ENCODE measurements at places on chromosomes 2 and 18.

- DNase-seq = no peak
Measured at GRCh38 chr2:136126421-136126926, 8.5 kb upstream of the CXCR4 start.

- DNase-seq = no peak
Measured at GRCh38 chr18:75111760-75112159, 97.2 kb downstream of the PTGR3 start.

GRCh38 chr2:28414583-28414982, 21.9 kb downstream of the FOSL2 start:
- no peak for DNase-seq

GRCh38 chr2:26861610-26862224, 13.8 kb downstream of the DPYSL5 start:
- no peak for DNase-seq

- DNase-seq = no peak
Measured at GRCh38 chr2:15391751-15392150, 169.4 kb downstream of the NBAS start.

GRCh38 chr2:177753682-177754491, 318.7 kb downstream of the PDE11A start:
- no peak for DNase-seq

GRCh38 chr2:134792186-134792585, 46.2 kb upstream of the ACMSD start:
- no peak for DNase-seq

GRCh38 chr2:231422056-231422455, 26.5 kb downstream of the B3GNT7 start:
- no peak for DNase-seq

DNA sequence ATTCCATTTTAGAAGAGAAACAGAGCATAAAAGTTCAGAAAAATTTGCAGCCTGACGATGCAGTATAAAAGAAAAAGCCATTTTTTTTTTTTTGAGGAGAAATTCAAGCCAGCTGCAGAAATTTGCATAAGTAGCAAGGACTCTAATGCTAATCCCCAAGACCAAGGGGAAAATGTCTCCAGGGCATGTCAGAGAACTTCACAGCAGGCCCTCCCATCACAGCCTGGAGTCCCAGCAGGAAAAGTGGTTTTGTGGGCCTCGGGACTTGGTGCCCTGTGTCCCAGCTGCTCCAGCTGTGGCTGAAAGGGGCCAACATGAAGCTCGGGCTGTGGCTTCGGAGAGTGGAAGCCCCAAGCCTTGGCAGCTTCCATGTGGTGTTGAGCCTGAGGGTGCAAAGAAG, 325.3 kb upstream of the HNMT start:
- DNase-seq = no peak

- DNase-seq = no peak
Measured at GRCh38 chr2:196384729-196385128, 213.4 kb upstream of the STK17B start.

- no peak for DNase-seq
Measured at GRCh38 chr18:48862132-48862531, 88.6 kb downstream of the SMAD7 start.

DNA sequence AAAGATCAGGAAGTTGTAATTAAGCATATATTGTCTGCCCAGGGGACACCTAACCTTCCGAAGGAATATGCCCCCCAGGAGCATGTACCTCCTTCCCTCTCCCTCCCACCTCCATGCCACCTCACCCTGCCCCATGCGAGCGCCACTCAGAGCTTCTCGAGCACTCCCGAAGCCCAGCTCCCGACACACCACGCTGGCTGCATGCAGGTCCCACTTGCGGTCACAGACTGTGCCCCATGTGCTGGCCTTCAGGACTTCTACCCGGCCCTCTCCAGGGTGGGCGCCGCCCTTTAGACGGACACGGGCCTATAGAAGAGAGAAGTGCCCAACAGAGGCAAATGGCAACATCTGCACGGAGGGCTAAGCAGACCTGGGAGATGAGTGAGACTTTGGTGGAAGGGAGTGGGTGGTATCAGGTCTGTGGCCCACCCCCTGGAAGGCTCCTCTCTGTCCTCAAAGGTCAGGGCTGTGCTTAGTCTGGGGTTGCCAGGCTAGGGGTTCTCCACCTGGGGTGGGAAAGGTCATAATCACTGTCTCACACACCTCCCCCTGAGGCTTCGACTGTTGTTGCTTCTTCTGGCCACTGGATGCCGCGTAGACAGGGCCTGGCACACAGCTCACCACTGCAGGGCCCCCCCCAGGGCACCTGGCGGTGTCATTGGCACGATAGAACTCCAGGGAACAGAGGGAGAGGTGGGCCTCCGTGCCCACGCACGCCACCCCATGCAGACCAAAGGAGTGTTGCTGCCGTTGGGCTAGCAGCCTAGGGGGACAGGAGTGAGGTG, 6.6 kb downstream of the HTRA2 start:
- no peak for DNase-seq

GRCh38 chr2:187842978-187843847, 289.0 kb upstream of the TFPI start:
- DNase-seq = no peak

- no peak for DNase-seq
Measured at GRCh38 chr2:102282678-102283091, 28.7 kb upstream of the IL1RL1 start.

- no peak for DNase-seq
Measured at GRCh38 chr2:27316655-27317412, 6.1 kb downstream of the MPV17 start.

DNA sequence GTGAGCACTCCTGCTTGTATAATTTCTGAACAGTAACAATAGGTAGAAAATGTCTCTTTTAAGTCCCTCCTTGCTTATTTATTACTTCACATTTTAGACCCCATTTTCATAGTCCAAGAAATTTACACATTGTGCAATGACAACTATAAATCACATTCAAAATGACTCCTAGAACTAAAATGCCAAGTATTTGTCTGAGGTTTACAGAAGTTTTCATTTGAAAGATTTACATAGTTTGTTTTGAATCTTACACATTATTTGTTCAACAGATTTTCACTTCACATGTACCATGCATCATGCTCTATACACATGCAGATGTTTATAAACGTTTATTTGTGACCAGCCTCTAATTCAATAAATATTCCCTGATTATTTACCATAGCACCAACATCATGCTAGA, 15.7 kb upstream of the TRIB2 start:
- no peak for DNase-seq

DNA sequence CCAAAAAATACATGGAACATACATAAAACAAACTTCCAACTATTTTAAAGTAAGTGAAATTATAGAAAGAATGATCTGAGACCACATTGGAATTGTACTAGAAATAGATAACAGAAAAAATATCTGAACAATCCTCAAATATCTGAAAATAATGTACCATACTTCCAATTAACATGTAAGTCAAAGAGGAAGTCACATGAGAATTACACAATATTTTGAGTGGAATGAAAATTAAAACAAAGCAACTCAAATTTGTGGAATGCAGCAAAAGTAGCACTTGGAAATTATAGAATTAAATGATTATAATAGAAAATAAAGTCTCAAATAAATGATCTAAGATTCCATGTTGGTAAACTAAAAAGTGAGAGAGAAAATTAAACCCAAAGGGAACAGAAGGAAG, 38.3 kb upstream of the CTIF start:
- no peak for DNase-seq

DNA sequence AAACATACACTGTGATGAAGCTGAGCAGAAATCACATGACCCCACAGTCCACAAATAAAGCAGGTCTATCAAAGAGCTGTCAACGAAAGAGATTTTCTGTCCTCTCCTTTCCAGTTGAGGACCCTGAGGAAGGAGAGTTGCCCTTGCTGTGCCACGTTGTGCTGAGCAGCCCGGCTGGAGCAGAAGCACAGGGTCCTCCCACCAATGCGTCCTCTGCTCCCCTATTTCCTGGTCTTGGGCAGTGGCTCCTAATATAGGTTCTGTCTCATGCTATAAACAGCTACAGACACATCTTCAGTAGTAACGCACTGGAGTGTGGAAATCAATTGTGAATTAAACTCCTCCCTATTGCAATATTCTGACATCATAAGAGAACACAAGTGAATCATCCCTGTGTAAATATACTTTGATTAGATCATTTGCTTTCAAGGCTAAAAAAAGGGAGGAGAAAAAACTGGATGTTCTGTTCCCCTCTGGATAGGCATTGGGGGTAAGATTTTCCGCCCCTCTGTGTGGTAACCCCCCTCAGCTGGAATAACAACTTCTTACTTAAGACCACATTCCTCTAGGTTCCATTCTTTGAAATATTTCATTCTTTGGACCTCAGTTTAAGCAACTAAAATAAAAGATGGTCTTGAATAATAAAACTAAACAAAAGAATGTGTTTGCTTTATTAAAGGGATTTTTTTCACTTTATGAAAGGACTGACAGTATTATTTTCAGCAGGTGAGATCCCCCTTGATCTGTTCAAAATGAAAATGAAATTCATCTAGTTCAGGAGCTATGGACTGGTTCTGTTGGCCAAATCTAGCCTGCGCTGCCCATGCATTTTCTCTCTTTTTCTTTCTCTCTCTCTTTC, 8.3 kb upstream of the RHOB start:
- DNase-seq = no peak

GRCh38 chr18:32668956-32669355, 103.9 kb downstream of the KLHL14 start:
- no peak for DNase-seq

DNA sequence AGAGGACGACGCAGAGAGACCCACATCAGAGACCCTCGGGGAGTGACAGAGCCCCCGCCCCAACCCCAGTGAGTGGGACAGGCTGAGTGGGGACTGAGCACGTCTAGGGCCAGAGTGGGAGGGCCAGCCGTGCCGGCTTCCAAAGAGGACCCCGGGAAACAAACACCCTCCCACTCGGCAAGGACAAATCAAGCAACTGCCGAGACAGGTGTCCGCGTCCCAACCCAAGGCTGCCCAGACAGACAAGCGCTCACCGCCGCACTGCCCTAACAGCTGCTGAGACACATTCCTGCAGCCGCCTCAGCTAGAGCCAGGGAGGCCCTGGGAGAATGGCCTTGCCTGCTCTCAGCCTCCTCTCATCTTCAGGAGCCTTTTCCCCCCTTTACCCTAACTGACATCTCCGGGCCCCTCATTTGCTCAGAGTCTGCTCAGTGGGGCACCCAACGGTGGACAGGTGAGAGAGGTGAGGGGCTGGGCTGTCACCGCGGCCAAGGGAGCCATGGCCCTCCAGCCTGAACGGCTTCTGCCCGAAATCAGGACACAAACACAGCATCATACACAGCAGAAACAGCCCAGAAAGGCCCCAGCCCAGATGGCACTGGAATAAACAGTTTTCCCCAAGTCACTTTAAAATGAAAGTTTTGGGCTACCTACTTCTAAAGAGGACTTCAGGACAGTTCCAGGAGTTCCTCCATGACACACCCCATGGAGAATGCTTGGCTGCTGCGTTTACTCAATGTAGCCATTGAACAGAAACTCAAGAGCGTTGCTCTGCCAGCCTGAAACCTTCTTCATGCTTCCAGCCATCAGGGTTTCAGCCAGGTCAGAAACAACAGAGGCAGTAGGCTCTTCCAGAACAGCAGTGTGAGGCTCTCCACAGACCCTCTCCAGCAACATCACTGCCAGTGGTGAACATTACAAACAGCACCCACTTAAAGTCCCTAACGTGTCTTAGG, 23.6 kb downstream of the SLC66A2 start:
- DNase-seq = no peak

DNA sequence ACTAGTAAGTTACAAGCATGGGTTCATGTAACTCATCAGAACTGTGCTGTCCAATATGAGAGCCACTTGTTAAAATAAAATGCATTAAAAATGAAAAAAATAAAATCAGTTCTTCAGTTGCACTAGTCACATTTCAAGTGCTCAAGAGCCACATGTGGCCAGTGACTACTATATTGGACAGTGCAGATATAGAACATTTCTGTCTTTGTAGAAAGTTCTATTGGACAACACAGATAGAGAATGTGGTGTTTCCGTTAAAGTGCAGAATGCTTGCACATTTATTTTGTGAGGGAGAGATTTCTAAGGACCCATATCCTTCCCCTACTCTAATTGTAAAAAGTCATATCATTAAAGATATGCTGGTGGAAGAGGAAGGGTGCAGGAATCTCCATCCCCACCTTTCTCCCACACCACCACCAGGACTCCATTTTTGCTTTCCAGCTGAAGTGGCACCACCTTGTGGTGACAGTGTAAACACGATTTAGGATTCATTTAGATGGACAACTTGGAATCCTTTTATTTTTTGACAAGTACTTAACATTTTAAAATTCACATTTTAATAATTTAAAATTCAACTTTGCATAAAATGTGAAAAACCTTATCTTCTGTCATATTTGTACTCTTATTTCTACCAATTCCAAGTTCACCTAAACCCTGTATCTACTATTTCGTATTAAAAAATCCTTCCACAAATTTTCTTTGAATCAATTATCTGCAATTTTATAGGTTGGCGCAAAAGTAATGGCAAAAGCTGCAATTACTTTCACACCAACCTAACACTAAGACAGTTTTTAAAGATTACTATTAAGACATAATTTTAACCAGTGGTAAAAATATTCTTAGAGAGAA, 9.4 kb upstream of the CD302 start:
- no peak for DNase-seq

GRCh38 chr2:158993721-158994587, 25.5 kb downstream of the TANC1 start:
- DNase-seq = no peak

DNA sequence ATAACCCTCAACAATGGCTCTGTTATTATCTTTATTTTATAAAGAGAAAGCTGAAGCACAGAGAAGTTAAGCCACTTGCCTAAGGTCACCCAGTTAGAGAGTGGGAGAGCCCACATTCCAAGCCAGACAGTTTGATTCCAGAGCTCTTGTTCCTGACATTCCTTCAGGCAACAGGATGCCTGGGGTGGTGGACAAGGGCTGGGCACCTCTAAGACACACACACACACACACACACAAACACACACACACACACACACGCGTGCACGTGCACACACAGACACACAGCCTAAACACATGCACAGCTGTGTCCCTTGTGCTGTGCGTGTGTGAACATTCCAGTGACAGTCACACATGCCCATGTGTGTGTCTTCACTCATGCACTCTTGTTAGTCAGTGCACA, 26.4 kb downstream of the CELF4 start:
- no peak for DNase-seq

DNA sequence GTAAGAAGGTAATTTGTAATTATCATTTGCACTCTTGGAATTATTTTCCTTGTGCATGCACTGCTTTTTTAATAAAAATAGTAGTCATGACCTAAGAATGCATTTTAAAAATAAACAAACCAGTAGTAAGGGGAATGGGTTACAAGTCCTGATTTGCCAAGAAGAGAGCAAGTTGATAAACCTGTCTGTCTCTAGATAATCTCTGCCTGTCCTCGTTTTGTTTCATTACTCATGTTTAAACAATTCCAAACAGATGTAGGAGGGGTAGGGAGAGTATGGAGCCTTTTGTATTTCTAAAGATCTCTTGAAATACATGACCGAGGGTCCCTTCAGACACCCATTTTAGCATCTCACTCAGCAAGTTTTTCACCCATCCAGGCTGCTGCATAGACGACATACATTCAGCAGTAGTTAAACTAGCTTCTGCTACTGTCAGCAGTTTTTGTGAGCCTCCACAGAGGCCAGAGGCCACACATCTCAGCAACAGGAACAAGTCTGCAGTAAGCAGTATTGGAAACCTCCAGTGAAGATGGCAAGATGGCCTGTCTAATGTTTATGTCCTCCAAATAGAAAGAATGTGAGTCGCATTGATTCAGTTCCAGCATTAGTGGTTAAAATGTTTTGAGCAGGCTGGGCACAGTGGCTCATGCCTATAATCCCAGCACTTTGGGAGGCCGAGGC, 2.3 kb upstream of the EXOC6B start:
- DNase-seq = no peak
